ENCODE measurements at places on chromosomes 11 and 22.

DNA sequence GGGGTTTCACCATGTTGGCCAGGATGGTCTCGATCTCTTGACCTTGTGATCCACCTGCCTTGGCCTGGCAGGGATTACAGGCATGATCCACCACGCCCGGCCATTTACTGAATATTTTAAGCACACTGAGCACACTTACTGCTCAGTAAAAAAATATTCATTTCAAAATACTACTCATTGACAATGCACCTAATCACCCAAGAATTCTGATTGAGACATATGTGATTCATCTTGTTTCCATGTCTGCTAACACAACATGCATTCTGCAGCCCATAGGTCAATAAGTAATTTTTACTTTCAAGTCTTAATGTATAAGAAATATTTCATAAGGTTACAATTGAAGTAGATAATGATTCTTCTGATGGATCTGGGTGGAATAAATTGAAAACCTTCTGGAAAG lies 4.2 kb upstream of the OR52J3 start:
- no peak for DNase-seq

- DNase-seq: peak; percentile 43
These were observed 30.0 kb upstream of the WNT11 start for GRCh38 chr11:76236092-76236999.

DNA sequence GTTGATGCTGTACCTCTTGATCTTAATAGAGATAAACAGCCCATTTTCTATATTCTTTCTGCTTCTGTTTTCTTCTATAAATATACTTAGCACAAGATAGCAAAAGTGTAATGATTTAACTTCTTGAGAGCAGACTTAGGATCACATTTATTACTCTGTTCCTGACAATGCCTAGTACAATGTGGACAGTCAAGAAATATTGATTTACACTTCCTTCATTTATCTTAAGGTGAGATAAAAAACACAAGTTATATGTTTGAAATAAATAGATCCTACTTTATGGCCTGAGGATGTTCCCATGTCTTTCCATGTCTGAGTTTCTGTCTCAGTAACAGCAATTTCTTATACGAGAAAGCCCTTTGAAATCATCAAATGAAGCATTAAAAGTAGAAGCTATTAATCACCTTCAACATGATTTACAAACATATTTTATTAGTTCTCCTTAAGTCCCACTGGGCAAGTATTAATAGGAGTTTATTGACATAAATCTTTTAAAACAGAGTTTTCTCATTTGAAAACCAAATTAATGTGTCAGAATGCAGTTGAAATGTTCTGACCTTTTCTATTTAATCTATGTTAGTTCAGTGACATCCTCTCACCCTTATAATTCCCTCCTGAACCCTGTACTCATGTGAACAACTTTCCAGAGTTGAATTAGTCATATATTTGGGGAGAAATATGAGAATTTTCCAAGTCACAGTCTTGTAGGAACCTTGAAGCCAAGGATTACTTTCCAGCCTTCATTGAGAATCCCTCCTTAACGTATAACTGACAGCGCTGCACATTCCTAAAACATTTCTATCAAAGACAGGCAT lies 1611.7 kb upstream of the TENM4 start:
- DNase-seq: no peak

DNA sequence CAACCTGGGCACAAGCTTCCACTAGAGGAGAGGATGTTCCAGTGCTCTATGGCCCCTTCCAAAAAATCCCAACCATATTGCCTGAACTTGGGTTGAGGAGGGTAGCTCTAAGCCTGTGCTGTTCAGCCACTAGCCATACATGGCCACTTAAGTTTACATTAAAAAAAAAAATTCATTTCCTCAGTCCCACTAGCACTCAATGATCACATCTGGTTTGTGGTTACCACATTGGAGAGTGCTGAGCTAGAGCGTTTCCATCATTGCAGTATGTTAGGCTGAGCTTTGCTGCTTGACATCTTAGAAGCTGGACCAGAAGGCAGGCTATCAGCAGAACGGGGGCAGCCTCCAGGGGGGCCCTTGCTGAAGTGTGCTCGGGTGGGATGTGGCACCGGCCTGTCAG lies 43.5 kb upstream of the CYP2D6 start:
- DNase-seq: no peak

- DNase-seq: no peak
These were observed 741 bp upstream of the TALDO1 start for GRCh38 chr11:746289-747157.

DNA sequence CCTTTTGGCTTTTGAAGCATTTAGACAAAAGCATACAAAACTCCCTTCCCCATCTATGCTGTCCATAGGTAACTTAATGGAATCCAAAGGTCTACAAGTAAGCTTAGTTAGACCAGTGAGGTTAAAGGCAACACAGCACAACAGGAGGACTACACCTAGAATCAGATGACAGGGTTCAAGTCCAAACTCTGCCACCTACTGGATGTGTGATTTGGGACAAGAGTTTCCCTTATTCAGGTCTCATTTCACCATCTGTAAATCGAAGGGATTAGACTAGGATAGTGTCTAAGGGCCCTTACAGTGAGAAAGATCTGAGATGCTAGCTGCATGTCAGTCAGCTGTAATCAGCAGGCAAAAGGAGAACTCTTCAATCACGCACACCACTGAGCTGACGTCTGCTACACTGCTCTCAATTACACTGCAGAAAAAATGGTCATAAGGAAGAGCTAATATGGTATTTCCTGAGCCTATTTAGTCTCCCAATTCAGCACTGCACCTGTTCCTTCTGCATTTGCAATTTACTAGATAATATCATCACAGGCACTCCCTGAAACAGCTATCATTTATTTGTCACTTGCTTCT lies 82.2 kb downstream of the SERGEF start:
- no peak for DNase-seq

DNA sequence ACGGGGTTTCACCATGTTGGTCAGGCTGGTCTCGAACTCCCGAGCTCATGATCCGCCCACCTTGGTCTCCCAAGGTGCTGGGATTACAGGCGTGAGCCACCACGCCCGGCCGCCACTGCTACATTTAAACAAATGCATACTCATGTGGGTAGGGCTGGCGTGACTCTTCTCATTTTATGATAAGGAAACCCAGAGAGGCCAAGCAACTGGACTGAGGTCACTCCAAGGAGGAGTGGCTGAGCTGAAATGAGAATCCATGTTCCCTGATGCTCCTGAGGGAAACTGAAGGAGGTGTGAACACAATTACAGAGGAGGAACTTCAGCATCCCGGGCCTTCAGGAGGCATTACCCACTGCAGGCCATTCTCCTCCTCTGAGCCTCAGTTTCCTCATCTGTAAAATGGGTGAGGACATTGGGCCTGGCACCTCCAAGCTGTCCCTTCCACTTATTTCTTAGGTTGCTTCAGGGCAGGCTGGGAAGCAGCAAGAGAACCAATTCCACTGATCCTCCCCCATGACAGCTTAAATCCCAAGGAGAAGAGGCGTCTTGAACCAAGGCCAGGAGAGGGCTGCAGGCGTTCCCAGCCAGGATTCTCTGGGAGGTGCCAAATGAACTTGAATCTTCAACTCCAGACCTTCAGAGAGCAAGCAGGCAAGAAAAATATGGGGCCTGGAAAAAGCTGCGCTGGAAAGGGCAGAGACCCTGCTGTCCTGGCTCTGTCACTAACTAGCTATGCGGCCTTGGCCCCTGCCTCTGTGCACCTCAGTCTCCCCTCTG lies 2.9 kb downstream of the TST start:
- no peak for DNase-seq

DNA sequence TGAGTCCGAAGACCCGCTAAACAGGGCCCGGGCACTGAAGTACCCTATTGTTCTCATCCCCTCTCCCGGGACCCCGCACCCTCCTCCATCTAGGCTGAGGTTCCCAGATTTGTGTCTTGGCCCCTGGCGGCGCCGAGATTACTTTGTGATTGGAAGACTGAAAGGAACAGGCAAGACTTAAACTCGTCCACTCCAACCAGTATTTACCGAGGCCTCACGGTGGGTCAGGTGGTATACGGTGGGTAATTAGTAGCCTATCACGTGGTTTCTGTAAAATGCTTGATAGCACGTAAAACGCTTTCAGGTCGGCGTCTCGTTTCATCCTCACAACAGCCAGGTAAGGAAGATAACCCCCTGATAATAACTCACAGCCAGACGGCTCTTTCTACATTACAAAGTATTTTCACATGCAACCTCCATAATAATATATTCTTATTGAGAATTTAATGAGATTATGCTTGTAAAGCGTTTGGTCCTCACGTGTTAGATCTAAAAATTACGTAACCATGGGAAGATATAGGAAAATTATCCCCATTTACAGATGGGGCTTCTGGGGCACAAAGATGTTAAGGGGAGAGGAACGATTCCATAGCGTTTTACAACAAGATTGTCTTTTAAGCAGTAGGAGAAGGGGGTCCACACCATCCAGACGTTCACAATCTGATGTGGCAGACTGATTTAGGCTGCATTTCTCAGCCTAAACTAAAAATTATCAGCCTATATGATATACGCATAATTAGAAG lies 642 bp upstream of the PIK3C2A start:
- no peak for DNase-seq

GRCh38 chr11:63832336-63832735 lies 6.6 kb upstream of the MARK2 start:
- DNase-seq: no peak

- DNase-seq: no peak
These were observed 761 bp upstream of the NXF1 start for GRCh38 chr11:62805961-62806441.

- no peak for DNase-seq
These were observed 122.3 kb downstream of the SHANK2 start for GRCh38 chr11:71130106-71130505.

- DNase-seq: peak; percentile 87
These were observed 4.2 kb upstream of the FXYD2 start for GRCh38 chr11:117828611-117829368.

- DNase-seq: no peak
These were observed 10.1 kb upstream of the GAB2 start for GRCh38 chr11:78427615-78428265.

- DNase-seq: no peak
These were observed 1.2 kb downstream of the MRTFA start for GRCh38 chr22:40635043-40635939.

- DNase-seq: no peak
These were observed 4.0 kb downstream of the SLN start for GRCh38 chr11:107707807-107708206.

- no peak for DNase-seq
These were observed 247.5 kb upstream of the ZBED5 start for GRCh38 chr11:11105361-11105760.

- DNase-seq: no peak
These were observed 86.9 kb downstream of the UBASH3B start for GRCh38 chr11:122742301-122743018.

- DNase-seq: peak; percentile 87
These were observed 123.3 kb upstream of the CRYBB3 start for GRCh38 chr22:25076336-25076735.

DNA sequence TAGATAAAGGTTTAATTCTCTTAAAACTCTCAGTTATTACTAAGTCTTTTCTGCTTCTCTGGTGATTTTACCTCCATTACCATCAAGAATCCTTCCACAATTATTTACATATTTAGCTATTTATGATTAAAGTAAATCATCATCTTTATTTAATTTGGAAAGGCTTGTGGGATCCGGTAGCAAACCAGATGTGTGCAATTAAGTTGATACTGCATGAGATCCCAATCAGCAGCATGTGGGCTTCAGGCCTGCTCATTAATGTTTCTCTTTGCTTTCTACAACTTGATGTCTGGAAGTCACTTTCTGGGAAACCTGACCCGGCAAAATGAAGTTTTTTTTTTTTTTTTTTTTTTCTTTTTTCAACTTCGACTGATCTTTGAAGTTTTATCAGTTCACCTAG lies 558.4 kb upstream of the ANO5 start:
- DNase-seq: no peak

GRCh38 chr11:113778111-113778910 lies 1.3 kb upstream of the CLDN25 start:
- no peak for DNase-seq

- peak; percentile 44 for DNase-seq
These were observed 1.0 kb downstream of the ANKRD42 start for GRCh38 chr11:83194281-83195142.

- DNase-seq: no peak
These were observed 74.2 kb downstream of the CACNG2 start for GRCh38 chr22:36629320-36629719.

DNA sequence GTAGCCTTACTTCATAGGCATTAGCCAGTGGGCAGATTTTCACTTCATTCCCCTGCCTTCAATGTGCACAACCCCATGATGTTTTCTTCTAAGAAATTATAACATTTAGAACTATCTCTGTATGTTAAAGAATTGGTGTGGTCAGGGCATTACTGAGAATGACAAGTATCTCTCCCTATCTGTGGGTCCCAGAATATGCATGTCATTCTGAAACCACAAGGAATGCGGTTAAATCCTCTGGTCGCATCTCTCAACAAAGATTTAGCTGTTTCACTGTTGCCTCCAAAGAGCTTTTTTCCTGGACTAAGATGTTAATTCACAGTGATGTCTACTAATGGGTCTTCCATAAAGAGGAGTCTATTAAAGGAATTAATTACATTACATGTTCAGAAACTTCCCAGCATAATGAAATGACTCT lies 62.7 kb downstream of the LIF start:
- DNase-seq: no peak

- DNase-seq: no peak
These were observed 8.9 kb upstream of the MAPK11 start for GRCh38 chr22:50278956-50279619.

DNA sequence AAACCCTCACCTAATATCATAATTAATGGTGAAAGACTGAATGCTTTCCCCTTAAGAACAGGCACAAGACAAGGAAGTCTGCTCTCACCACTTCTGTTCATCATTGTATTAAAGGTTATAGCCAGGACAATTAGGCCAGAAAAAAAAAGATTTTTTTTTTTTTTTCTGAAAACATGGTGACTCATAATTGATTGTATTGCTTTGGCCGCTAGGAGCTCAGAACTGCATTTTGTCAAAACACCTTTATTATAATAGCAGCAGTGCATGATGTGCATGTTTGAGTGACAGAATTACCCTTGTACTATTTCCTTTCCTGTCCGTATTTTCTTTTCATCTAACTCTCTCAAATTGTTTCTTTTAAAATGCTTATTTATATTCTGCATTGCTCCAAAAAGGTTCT lies 98.1 kb downstream of the RNF169 start:
- no peak for DNase-seq

GRCh38 chr11:61695917-61696316 lies 15.7 kb downstream of the DAGLA start:
- peak; percentile 92 for DNase-seq

GRCh38 chr11:65808744-65809341 lies 22.0 kb downstream of the OVOL1 start:
- no peak for DNase-seq

GRCh38 chr22:49163258-49163959 lies 664.3 kb downstream of the BRD1 start:
- no peak for DNase-seq

DNA sequence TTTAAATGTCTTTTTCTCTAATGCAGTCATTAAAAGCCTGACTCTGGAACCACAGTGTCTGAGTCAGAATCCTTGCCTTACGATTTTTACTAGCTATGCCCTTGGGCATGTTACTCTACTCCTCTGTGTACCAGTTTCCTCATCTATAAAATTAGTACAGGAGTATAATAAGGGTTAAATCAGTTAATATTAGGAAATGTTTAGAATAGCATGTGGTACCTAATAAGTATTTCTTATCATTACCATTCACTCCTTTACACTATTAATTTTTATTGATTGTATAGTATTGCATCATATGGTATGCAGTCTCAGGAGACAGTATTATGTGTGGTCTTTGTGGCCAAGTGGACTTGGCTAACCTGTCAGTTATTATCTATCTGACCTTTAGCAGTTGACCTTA lies 68.2 kb downstream of the METTL15 start:
- no peak for DNase-seq

GRCh38 chr11:11416502-11416901 lies 63.5 kb upstream of the CSNK2A3 start:
- DNase-seq: no peak
